Dermis blood vessel endothelial cell (primary cell): ENCODE measurements at places on chromosomes 2 and 18.

DNA sequence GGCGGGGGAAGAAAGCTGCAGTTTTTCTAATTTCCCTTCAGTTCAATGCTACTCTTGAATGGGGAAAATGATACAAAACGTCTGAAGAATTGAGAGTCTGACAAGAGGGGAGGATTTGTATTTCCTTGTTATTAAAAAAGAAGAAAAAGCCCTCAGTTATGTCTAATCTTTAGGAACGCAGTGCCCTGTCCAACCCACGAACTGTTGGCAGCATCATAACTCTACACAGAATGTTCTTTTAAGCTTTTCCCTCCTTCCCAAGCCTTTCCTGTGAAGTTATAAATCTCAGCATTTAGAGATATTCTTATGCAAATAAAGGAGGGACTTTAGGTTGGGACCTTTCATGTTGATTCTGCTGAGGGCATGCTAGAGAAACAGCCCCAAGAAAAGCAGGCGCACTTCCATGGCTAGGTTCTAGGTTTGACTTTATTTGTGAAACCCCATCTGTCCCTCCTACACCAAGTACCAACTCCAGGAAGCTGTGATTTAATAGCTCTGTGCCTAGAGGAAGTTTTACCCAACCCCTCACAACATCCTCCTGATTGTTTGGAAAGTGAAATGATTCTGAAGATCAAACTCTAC lies 288.6 kb downstream of the SETBP1 start:
- DNase-seq = no peak

GRCh38 chr18:45666006-45666405 lies 50.7 kb downstream of the SLC14A2 start:
- DNase-seq = peak; percentile 22

DNA sequence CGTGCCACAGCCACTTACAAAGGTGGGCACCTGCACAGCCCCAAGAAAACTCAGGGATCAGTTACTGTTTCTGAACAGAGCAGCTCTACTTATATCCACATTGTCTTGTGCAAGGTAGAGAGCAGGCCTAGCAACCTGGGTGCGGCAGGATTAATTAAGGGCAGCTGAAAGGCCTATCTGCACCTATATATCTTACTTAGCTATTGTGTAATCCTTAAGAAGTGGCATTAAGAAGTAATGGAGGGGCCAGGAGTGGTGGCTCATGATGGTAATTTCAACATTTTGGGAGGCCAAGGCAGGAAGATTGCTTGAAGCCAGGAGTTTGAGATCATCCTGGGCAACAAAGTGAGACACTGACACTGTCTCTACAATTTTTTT lies 12.8 kb upstream of the ARL5A start:
- no peak for DNase-seq

- DNase-seq = no peak
Measured at GRCh38 chr2:232588680-232589585, 38.4 kb downstream of the EIF4E2 start.

DNA sequence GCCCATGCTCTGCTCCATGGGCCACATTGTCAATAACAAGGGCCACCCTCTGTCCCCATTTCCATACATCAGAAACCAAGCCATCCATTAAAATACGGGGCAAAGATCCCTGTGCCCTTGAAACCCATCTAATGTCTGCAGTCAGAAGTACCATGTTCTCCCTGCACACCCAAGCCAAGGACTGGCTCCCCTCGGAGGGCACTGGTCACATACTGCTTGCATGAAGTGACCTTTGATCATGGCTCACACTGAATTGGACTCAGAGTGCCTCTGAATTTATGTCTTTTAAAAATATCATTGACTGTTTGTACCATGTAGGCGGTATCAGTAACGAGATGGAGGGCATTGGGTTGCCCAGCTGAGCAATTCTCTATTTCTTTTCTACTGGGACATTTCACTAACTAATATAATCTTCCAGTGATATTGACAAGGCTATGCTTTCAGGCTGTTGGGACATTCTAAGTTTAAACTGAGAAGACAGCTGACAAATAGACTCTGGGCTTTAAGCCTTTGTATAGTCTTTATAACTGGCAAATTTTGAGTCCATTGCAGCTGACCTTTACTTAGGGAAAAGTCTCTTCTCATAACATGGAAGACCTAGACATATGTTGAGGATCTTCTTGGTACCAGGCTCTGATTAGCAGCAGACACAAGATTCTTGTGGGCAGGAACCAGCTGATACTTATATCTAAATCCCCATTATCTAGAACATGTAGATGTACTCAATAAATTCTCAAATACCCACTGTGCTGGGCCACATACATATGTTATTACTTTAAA lies 214.3 kb downstream of the MYCN start:
- DNase-seq = no peak

DNA sequence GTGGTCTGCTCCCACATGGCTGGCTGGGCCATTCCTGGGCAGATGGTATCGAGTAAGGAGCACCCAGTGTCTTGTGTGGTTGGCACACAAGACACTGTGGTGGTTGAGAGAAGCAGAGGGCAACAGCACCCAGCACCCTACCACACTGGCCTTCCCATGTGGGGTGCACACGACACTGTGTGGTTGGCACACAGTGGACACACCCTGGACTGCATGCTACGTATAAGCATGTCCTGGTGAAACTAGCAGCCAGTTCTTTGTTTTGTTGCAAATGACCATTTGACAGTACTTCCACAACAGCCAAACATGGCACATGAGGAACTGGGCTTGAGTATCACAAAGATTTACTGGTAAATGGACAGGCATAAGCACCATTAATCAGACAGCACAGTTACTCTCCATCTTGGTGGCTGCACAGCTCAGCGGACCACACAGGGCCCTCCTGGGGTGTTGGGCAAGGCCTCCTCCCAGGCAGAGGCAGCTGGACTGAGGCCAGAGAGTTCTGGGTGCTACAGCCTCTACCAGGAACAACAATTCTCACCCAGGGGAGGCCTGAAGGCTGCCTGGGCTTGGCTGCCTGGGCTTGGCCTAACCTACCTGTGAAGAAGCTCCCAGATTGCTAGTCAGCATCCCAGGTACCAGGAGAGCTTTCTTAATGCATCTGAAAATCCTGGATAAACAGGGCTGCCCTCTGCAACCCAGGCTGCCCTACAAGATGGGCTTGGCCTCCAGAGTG lies 59.3 kb upstream of the ALPP start:
- DNase-seq = no peak

- no peak for DNase-seq
Measured at GRCh38 chr2:223316342-223316741, 264.4 kb downstream of the KCNE4 start.

GRCh38 chr2:234204480-234204879 lies 154.0 kb downstream of the SPP2 start:
- DNase-seq = no peak

GRCh38 chr2:230650585-230651137 lies 62.0 kb upstream of the CAB39 start:
- DNase-seq = no peak

- no peak for DNase-seq
Measured at GRCh38 chr2:197513915-197514314, 2.0 kb upstream of the MOB4 start.

DNA sequence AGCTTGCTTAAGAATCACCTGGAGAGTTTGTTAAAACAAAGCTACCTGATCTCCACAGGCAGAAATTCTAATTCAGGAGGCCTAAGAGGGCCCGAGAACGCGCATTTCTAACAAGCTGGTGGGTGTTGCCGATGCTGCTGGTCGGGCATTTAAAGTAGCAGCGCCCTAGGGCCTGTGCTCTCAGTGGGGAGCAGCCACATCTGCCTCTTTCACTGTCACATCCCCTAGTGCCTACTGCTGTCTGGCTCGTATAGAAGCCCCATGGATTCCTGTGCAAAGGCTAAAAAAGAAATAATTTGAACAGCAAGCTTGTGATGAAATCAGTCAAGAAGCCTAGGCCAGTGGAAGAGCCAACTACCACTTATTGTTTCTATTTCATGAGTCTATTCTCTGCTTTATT lies 126.7 kb upstream of the SMIM21 start:
- DNase-seq = no peak

DNA sequence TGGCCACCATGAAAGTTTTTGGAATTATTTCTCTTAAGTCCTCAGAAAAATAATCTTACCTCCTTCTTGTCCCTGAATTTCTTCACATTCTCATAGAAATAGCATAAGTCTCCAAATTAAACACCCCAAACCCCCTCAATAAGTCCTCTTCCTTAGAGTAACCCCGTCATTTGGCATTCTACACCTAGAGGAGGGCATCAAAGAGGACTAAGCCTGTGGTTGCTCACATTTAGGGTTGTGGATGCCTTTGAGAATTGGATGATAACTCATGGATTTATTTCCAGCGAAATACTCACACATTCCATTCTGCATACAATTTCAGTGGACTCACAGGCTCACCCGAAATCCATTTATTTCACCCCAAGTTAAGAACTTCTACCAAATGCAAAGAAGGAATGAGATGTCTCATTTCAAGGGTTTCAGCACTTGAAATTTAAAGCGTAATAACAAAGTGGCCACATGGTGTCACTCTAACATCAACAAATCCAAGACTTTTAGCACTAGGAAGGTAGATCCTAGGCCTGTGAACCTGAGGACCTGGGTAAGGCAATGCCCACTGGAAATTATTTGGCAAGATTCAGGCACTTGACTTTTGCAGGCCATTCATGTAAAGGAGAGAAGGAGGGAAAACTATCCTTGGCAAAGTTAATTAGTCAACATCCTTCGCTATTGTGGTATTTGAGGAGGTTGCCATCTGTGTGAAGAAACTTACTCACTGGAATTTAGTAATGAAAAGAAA lies 24.6 kb downstream of the DYTN start:
- DNase-seq = peak; percentile 83

- DNase-seq = no peak
Measured at GRCh38 chr2:61759005-61759404, 94.9 kb downstream of the FAM161A start.

DNA sequence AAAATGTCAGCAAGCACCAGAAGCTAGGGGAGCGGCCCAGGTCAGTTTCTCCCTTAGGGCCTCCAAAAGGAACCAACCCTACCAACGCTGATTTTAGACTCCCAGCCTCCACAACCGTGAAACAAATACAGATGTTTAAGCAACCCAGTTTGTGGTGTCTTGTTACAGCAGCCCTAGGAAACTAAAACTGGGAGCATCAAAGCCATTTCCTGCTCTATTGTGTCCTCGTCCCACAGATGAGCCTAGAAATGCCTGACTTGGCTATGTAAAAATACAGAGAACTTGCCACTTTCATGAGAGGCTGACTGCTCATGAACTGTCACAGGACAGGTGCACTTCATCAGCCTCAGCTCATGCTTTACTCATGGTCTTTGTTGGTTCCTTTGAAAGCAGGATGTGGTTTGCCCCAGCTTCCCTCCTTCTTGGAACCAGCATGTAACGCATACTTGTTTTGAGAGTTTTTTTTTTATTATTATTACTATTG lies 97.6 kb upstream of the SLC39A10 start:
- no peak for DNase-seq

GRCh38 chr2:180625006-180625844 lies 355.2 kb upstream of the UBE2E3 start:
- no peak for DNase-seq

DNA sequence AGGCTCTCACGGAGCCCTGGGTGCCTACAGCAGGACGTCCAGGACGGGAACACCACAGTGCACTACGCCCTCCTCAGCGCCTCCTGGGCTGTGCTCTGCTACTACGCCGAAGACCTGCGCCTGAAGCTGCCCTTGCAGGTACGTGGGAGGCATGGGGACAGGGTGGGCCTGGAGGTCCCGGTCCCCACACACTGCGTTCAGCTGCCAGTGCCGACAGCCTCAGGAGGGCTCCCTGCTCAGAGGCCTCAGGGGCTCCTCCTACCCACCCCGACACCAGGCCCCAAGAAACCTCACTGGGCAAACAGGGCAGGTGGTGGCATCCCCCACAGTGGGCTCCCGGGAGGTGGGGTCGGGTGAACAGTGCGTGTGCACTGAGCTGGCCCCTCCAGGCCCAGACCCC lies 10.8 kb downstream of the ANO7 start:
- no peak for DNase-seq

DNA sequence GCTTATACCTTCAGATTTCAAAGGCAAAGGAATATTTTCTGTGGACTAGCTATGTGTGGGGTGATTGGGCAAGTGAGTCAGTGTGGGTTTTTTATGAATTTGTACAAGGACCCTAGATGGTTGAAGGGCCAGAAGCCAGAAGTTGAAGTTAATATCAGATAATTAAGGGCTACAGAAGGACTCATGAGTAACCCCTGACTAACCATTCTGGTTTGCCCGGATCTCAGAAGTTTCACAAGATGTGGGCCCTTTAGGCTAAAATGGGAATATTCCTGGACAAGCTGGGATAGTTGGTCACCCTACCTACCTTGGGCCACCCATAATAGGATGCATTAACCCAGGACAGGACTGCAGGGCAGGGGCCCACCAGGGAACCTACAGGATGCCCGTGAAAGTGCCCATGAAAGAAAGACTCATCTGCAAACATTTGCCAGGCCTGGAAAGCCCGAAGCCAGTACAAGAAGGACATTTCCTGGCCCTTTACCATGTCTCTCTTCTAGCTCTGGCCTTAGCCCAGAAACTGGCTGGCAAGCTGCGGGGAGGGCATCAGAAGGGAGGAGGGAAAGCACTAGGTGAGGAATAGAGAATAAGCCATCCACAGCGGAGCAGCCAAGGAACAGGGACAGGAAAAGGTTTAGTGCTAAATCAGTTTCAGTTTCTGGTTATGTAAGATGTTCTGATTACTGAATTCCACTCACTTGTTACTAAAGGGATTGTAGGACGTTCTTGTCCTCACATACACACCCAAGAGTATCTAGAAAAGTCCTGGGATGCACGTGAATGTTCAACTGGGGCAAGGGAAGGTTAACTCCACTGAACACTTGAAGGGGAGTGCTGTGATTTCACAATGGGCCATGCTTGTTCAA lies 33.6 kb downstream of the GCG start:
- peak; percentile 25 for DNase-seq

- no peak for DNase-seq
Measured at GRCh38 chr18:25229920-25230319, 122.0 kb downstream of the ZNF521 start.

DNA sequence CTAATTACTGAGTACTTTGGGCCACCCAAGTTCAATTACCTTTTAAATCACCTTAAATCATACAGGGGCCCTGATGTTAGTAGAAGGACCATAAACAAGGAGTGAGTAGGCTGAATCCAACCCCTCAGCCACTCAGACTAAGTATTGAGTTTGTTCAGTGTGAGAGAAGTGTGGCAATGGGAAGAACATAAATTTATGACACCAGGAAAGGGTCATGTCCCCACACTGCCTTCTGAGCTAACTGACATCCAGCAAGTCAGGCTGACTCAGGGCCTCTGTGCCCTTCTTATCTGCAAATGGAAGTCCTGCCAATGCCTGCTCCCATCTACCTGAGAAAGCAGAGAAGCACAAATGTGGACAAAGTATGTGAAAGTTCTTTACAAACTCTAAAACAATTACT lies 12.9 kb downstream of the PLEKHM3 start:
- DNase-seq = no peak

- no peak for DNase-seq
Measured at GRCh38 chr2:98471402-98472131, 26.9 kb downstream of the INPP4A start.

DNA sequence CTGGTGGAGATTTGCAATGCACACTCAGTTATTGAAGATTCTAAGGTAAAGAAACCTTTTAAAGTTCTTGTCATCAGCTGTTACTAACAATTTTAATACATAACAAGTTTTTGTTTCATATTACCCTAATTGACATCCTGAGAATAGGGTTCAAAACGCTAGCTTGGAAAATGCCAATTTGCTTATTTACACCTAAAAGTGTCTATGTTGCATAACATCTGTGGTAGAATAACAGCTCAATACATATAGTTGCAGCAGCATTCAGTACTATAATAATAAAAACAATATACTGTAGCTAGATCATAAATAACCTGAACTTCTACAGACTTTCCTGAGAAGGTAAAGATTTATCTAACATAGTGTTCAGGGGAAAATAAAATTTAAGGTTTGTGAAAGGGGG lies 219.0 kb downstream of the OSR1 start:
- no peak for DNase-seq

- DNase-seq = no peak
Measured at GRCh38 chr2:3491716-3492474, 27.4 kb downstream of the ADI1 start.
